Anterior cingulate cortex (tissue), 58 donors: ENCODE measurements at places on chromosomes 3 and 15.

DNA sequence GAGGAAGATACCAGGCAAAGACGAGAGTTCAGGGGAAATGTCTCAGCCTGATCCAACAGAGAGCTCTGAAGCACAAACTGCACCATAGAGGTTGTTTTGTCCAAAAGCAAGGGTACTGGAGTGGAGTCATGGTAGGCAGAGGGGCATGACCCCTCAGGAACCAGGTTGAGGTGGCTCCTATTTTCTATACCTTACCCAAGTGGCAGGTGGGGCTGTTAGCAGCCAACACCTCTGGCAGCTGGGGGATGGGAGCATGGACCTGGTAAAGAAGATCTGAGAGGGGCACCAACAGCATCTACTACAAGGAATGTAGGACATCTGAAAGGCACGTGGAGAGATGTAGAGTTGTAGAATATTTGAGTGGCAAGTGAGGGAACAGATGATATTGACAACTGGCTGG is 85.2 kb downstream of the GAP43 start:
- no peak for DNase-seq

DNA sequence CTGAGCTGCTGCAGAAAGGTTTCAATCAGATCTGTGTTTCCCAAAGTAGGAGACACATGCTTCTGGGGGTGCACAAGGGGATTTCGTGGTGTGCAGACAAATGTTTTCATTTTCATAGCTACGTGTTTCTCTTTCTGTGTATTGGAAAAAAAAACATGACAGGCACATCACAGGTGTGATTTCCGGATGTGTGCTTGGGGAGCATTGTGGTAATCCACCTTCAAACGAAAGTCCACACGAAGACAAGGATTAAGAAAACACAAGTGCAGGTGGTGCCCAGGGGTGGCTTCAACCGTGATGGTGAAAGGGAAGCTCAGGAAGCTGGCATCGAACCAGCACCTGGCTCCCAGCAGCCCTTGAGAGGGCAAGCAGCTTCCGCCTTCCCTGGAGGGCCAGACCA is 164.6 kb upstream of the LINGO1 start:
- DNase-seq, result no peak

DNA sequence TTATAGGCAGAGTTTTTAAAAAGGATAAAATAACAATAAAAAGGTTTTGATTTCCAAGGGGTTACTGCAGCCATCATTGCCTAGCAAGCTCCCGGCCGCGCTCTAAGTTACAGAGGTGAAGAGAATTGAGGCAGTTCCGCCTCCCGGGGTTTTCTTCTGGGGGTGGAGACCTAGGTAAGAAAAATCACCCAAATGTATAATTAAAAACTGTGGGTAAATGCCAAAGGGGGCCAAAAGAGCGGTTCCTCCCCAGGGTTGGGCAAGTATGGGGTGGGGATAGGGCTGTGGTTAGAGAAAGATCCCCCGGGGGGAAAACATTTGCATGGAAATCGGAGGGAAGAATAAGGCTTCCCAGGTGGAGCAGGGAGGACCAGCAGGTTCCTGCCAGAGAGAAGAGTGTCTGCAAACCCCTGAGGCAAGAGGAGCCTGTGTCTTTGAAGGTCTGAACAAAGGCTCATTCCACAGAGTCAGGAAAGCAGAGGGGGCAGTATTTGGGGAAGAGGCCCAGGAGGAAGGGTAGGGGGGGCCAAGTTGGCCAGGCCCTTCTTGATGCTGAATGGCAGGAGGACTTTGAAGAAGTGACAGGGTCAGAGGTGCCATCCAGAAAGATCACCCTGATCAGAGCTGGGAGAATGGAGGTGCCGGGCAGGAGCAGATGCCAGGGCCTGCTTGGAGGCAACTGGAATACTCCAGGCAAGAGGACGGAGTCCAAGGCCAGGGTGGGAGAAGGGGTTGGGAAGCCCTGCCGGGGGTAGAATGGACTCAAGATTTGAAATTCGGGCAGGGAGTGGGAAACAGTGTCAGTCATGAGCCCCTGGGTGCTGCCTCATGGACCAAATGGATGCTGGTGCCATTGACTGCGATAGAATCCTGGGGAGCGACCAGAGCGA is 152.9 kb upstream of the RGMA start:
- no peak for DNase-seq

DNA sequence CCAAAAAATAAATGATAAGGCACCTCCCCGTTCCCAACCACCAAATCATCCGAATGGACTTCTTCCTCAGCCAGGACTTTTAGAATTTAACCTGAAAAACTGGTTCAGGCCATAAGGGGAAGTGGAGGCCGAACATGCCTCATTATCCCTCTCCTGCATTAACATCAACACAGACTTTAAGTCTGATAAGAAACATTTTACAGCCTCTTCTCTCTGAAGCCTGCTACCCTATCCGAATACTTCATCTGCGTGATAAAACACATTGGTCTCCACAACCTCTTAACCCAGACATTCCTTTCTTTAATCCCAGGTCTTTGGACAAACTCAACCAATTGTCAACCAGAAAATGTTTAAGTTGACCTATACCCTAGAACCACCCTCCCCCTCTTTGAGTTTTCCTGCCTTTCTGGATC is 850 bp upstream of the SLC41A3 start:
- no peak for DNase-seq

DNA sequence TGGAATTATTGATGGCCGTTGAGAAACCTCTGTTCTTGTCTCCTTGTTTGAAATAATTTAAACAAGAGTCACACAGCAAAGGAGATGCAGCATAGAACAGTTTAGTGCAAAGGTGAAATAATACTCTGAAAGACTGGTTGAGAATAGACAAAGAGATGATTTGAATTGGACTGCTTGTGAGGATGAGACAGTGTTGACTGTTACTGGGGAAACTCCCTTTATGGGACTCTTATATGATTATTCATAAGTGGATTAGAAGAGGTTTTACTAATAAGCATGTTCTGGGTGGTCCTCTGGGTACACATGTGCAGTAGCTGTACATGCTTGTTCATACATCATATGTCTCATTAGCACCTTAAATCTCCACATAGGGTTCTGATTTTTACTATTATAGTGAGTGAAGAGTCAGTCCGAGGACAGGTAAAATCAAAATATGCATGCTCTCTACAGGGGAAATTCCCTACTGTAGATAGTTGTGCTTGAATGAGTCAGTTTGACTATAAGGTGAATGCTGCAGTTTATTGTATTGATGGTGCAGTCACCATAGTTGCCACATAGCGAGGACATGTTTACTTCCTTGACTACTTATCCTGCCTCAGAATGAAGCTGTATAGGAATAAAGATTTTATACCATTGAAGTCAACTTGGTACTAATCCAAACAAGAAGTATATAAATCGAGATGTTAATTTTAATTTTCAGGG is 498.7 kb downstream of the CNTN6 start:
- no peak for DNase-seq

- DNase-seq, result peak; percentile 50
Observed at GRCh38 chr3:8482960-8483665, 18.5 kb upstream of the LMCD1 start.

- DNase-seq, result no peak
Observed at GRCh38 chr3:182527745-182528144, 265.6 kb upstream of the ATP11B start.

DNA sequence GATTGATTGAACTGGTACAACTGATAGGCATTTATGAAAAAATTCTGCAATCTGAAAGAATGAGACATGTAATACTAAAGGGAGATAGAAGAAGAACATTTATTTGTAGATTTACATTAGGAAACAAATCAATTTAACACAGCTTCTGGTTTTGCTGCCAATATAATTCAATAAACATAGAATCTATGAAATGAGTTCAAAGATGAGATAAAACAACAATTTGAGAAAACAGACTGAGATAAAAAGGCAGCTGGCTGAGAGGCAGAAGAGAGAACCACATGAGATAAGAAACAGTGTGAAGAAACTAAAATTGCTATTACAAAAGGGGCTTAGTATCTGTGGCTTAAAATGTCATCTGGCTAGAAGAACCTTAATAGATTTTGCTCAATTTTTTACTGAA is 176.6 kb downstream of the PYDC2 start:
- DNase-seq, result no peak
